Common myeloid progenitor, CD34-positive (primary cell): ENCODE measurements at places on chromosomes 3 and 15.

DNA sequence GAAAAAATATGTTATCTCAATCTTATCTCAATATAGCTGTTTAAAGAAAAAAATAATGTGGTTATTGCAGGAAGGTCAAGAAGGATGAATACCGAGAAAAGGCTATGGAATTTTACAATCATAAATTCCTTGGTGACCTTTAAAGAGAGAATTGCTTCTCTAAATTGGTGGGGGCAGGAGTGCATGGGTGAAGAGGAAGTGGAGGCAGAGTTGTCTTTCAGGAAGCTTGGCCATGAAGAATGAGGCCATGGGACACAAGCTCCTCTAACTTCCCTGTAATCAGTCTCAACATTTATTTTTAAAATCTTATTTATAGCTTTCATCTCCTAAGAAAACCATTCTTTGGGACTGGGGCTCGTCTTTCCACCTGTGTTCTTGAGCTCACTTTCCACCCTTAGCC lies 22.4 kb upstream of the ALDH1A2 start:
- H3K4me1 ChIP-seq, result no peaks in the 10 kb centered on the region
- H3K27me3 ChIP-seq, result no peaks in the 10 kb centered on the region
- no peaks in the 10 kb centered on the region for H3K36me3 ChIP-seq
- H3K27ac ChIP-seq, result no peak overlapping the region
- H3K4me3 ChIP-seq, result no peak overlapping the region

GRCh38 chr3:46370839-46371518 lies at the start of gene CCR5:
TSS of gene CCR5 (plus strand) at chr3:46370946. CDS start at chr3:46372903, 1,957 bp downstream.
- no peaks in the 10 kb centered on the region for H3K27me3 ChIP-seq
- H3K4me1 ChIP-seq, result peaks cover 10% of the 10 kb centered on the region
- peak; percentile 52 for DNase-seq
- H3K36me3 ChIP-seq, result no peaks in the 10 kb centered on the region

DNA sequence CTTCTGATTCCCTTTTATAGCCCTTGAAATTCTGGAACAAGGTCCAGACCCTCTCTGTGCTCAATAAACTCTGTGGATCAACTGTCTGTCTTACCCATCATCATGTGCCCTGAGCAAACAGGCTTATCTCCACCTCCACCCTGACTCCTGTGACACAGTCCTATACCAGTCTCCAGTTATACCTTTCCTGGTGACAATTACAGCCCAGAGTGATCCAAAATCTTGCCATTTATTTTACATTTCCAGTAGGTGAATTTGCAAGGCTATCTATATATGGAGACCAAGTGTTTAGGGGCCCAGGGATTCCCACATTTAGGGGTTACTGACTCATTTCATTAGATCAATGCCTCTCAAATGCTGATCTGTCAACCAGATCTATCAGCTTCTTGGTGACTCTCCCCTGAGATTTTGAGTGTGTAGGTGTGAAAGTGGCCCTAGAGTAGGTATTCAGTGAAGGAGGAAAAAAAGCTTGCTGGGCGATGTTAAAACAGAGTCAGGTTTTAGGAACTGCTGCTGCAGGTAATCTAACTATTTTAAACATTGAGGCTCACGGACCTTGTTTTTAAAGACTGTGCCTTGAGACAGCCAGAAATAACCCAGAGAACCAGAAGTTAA lies 229.6 kb upstream of the WNT5A start:
- no peak overlapping the region for H3K27ac ChIP-seq
- H3K36me3 ChIP-seq, result no peaks in the 10 kb centered on the region
- no peaks in the 10 kb centered on the region for H3K4me1 ChIP-seq
- DNase-seq, result no peak
- peaks cover 30% of the 10 kb centered on the region for H3K27me3 ChIP-seq

- no peaks in the 10 kb centered on the region for H3K27me3 ChIP-seq
- peaks cover 5% of the 10 kb centered on the region for H3K36me3 ChIP-seq
- H3K27ac ChIP-seq, result no peak overlapping the region
These were observed 33.0 kb upstream of the SLC12A8 start for GRCh38 chr3:125245521-125245920.

GRCh38 chr3:16147220-16147994 lies 27.1 kb upstream of the GALNT15 start:
- peaks cover 9% of the 10 kb centered on the region for H3K4me1 ChIP-seq
- H3K27me3 ChIP-seq, result no peaks in the 10 kb centered on the region
- H3K27ac ChIP-seq, result no peak overlapping the region
- no peaks in the 10 kb centered on the region for H3K36me3 ChIP-seq
- no peak overlapping the region for H3K4me3 ChIP-seq
